ENCODE measurements at places on chromosomes 2 and 18.
A peak's percentile ranks its signal among the peaks of the same experiment; 100 is the strongest.

- DNase-seq = no peak
These were observed 151.4 kb upstream of the SIX3 start for GRCh38 chr2:44789971-44790721.

DNA sequence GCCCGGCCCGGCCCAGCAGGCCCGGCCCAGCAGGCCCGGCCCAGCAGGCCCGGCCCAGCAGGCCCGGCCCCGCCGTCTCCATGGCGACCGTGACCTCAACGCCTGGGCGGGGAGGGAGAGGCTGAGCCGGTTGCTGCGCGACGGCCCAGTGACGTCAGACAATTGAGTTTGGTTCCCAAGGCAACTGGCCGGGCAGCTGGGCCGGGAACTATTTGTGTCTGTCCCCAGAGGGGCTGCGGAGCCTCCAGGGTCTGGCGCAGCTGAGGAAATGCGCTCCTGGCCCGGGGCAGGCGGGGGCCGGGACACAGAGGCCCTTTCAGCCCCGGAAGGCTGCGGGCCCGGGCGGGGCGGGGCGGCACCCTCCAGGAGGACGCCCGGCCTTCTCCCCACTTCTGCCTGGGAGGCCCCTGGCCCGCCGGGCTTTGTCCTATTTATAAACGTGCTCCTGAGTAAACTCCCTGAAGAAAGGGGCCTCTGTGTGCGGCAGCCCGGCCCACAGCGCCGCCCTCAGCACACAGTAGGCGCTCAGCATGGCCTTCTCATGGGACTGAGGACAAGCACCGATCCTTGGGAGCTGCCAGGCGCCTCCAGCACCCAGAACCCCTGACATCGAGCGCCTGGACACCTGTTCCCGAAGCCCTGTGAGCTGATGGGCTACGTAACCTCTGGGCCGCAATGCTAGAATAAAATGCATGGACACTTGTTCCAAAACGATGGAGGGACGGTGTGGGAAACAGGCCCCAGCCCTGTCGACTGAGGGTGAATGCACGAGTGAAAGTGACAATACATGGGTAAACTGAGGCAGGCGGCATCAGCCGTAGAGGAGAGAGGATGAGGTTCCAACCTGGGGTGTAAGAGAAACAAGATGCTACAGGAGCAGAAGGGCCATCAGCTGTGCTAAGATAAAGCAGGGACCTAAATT lies 12.3 kb downstream of the TEX44 start:
- DNase-seq = peak; percentile 97

DNA sequence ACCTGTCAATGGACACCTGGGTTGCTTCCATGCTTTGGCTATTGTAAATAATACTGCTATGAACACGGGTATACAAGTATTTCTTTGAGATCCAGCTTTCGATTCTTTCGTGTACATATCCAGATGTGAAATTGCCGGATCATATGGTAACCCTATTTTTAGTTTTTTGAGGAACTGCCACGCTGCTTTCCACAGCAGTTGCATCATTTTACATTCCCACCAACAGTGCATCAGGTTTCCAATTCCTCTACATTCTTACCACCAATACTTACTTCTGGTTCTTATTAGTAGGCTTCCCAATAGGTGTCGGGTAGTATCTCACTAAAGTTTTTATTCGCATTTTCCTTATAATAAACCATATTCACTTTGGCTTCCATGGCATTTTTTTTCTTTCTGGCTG lies 69.6 kb downstream of the PID1 start:
- DNase-seq = no peak

- DNase-seq = no peak
These were observed 144.6 kb downstream of the SH3BP4 start for GRCh38 chr2:235096447-235096846.

DNA sequence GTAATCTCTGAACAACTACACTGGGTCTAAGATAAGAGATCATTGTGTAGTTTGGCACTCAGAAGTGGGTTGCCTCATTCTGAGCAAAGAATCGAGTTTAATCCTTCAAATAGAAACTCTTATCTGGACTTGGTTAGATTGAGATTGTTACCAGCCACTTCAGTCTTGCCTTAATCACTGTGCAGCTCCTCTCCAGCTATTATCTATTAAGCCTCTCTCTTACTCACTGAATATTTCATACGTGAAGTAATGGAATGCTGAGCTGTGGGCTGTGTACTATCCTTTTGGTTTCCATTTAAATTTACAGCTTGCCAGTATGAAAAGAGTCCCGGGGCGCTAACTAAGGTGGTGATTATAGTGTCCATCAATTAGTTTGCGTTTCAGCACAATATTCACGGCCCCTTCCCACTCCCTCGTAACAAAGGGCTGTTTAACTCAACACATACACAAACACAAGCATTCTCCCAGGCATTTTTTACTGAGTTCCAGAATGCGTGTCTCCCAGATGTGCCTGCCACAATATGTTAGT lies 65.7 kb upstream of the NCKAP5 start:
- no peak for DNase-seq

- no peak for DNase-seq
These were observed 10.7 kb downstream of the FN1 start for GRCh38 chr2:215425021-215425782.

DNA sequence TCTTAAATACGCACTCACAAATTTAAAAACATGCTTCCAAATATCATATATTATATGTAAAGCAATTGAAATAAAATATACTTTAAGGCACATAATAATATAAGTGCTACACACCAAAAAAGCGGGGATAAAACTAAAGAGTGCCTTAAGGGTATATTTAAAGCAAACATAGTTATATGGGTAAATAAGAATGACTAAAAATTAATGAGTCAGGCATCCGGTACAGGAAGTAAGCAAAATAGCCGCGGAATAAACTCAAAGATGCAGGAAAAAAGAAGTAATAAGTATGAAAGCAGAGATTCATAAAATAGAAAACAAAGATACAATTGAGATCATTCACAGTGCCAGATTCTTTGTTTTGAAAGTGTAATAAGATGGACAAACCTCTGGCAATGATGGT lies 503.5 kb upstream of the SOX11 start:
- no peak for DNase-seq

DNA sequence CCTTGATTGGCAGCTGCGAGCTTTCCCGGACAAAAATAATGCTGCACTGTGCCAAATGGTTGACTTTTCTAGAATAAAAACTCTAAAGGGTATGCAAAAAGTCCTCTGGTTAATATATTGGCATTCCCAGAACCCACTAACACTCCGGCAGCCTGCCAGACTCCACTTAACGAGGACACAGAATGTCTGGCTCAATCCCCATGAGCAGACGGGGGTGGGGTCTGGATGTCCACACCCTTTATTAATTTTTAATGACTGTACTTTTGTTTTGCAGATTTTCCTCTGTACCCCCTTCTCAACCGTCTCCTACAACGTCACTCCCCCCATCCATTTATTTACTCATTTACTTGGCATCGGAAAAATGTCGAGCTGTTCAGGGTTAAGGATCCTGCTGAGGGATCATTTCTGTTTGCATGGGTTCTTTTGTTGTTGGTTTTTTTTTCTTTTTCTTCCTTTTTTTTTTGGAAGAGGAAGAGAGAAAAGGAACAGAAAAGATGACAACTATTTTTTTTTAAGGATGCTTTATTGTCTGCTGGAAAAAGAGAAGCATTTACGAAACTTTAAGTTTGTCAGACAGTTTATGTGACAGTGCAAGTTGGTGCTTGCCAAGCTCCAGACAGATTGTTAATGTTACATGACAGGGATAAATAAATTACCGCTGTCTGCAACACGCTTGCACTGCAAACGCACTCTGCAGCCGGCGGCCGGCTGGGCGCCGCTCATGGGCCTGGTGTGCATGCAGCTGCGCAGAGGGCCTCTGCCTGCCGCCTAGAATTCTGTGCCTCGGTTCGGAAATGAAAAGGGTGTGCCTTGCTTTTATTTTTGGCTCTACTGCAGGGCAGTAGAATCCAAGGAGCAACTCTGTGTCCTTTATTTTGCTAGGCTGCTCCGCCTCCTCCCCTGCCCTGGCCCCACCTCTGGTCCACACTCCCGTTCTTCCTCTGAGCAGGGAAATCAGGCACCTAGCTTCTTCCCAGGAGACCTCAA lies 3.6 kb downstream of the LDLRAD4 start:
- DNase-seq = no peak

DNA sequence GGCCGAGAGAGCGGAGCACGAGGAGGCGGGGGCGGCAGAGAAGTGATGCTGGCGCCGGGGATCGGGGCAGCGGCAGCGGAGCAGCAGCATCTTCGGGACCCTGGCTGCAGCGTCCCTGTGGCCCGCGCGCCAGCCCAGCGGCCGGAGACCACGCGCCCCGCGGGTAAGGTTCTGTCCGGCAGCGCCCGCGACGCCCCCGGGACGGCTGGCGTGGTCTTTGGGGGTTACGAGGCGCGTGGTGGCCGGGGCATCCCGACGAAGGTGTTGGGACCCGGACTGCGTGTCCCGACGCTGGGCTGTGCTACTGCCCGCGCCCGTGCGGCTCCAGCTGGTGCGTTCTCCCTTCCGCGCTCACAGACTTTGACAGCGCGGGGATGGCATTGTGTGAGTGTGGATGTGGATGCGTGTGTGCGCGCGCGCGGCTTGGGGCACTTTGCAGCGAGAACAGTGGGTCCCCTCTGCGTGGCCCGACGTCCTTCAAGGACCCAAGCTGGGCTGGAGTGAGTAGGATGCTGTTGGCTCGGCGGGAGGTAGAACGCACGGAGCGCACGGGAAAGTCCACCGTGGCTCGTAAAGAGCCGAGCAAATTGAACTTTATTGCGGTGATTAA lies 405.0 kb downstream of the XIRP2 start:
- no peak for DNase-seq

DNA sequence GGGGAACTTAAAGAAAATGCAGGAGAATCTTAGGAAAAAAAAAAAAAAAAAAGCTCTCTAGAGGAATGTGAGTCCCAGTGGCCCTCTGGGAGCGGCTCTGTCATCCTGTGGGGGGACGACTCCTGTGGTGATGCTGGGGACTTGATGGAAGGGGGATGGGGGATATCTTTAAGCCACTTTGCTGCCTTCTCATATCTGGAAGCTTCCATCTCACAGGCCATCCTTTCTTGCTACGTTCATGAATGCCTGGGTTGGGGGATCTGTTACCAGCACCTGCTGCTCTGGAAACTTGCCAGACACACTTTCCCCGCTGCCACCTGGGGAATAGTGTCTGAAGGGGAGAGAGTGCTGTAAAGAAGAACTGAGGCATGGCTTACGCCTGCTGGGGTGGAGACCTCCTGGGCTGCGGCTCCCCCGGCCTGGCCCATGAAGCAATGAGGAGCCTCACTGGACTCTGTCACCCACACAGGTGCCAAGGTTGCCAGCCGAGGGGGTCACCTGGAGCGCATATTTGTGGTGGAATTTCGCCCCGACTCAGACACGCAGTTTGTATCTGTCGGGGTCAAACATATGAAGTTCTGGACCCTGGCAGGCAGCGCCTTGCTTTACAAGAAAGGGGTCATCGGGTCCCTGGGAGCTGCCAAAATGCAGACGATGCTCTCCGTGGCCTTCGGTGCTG lies 92.8 kb downstream of the RTN4 start:
- no peak for DNase-seq

DNA sequence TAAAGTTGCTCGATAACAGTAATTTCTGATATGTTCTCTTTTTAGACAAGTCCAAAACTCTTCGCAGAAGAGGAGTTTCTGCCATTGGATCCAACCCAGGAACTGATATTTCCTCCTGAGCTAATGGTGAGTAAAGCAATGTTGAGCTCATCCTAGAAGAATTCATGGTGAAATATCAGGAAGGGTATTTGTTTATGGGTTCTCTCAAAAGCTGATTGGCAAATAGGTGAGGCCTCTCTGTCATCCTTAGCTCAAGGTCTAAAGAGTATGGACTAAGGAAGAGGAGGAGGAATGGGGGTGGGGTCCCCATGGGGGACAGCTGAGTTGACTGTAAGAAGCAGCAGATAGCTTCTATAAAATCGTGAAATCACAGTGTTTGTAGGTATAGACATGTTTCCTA lies 18.2 kb downstream of the AOX1 start:
- DNase-seq = no peak

DNA sequence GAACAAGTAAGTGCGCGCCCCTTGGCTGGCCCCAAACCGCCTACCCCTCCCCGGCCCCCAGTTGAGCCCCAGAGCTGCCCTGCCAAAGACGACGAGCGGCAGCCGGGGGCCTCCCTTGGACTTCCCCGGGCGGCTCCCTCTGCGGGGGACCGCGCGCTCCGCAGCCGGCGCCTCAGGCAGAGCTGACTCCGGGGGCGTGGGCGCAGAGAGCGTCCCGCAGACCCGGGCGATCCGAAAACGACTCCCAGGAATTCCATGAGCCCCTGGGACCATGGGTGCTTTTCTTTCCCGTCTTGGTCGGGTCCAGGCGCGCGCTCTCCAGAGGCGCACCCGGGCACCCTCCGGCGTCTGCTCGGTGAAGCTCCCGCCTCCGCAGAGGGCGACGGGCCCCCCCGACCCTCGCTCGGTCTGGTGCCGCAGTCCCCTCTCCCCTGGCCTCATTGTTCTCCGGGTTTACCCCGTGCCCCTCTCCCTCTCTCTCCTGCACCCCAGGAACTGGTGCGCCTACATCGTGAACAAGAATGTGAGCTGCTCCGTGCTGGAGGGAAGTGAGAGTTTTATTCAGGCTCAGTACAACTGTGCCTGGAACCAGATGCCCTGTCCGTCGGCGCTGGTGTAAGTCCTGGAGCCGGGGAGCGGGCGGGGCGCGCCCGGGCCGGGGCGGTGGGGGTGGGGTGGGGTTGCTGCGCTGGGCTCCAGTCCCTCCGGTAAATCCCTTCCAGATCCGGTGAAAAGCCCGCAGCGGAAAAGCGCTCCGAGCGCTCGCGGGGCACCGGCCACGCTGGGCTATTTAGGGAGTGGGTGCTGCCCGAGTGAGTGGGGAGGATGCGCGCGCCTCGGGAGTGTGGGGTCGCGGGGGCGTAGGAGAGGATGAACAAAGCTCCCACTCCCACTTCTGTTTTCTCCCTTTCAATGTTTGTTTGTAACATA lies 776 bp downstream of the EMILIN2 start:
- DNase-seq = no peak

- no peak for DNase-seq
These were observed 304.5 kb downstream of the NDUFA10 start for GRCh38 chr2:239720361-239721360.

GRCh38 chr2:129466389-129466788 lies 513.1 kb upstream of the RAB6C start:
- no peak for DNase-seq

DNA sequence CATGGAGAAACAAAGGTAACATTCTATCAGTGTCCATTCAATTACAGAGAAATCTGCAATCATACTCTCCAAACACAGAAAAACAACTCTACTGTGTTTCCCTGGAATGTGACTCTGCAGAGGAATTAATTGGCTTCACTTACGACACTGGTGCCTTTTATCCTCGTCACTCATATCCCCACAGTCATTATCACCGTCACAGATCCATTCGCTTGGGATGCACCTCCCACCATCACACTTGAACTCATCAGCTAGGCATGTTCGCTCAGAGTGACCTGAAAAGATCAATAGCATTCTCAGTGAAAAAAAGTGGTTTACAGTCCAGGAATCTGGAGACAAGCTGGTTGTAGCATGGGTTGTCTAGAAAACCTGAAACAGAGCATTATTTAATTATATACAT lies 124.3 kb downstream of the DHRS9 start:
- DNase-seq = no peak

- DNase-seq = no peak
These were observed 287.9 kb downstream of the ETAA1 start for GRCh38 chr2:67684991-67685390.
